NCI-H1092 treated with DMSO at 0.1 percent for 48 hours (cell line): ENCODE measurements at places on chromosomes 5 and 9.

DNA sequence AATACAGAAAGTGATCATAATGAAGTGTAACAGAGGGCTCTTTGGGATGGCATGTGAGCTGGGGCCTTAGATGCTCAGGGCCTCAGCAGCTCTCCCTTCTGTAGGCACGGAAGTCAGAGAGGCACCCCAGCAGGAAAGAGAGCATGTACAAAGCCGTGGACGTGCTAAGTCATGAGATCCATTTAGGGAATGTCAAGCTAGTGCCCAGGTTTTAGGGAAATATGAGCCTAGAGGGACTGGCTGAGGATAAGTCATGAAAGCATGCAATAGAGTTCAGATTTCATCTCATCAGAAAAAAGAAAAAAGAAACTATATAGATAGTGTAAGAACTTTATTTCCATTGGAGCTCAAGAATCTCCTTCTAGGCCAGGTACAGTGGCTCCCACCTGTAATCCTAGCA is 379.5 kb upstream of the KLF4 start:
- no peak for DNase-seq

GRCh38 chr9:129697656-129698253 is 32.3 kb downstream of the PRRX2 start:
- no peak for DNase-seq

- DNase-seq = no peak
Measured at GRCh38 chr9:69171049-69171448, 3.0 kb upstream of the TJP2 start.

GRCh38 chr5:123116757-123117156 is 27.7 kb downstream of the PRDM6 start:
- no peak for DNase-seq

DNA sequence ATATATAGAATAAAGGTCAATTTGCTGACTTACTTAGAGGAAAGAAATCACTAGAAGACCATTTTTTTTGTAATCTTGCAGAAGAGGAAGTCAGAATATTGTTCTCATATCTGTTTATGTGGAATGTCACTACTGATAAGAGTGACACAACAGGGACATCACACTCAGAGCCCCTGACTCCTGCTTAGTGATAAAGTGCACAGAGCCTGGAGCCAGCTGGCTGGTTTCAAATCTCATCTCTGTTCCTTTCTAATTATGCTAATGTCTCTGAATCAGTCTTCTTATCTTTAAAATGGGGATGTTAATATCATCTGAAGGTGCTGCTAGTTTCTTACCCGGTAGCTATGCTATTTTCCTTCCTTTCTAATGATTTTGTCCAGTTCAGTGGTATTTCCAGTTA is 58.6 kb upstream of the LIFR start:
- DNase-seq = no peak

- DNase-seq = no peak
Measured at GRCh38 chr9:98614941-98615340, 93.8 kb downstream of the GABBR2 start.

DNA sequence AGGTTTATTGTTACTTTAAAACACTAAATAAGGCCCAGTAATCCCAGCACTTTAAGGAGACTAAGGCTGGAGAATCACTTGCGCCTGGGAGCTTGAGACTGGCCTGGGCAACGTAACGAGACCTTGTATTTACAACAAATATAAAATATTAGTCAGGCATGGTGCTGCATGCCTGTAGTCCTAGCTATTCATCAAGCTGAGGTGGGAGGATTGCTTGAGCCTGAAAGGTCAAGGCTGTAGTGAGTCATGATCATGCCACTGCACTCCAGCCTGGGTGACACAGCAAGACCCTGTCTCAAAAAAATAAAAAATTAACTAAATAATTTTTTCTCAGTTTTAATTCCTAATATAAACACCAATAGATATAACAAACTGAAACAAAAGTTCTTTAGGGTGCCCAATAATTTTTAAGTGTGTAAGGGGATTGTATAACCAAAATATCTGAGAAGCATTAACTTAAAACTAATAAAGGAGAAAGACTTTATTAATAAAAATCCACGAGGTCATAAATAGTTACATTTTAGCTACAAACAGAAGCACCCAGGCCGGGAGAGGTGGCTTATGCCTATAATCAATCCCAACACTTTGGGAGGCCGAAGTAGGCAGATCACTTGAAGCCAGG is 32.7 kb downstream of the FAM13B start:
- no peak for DNase-seq

DNA sequence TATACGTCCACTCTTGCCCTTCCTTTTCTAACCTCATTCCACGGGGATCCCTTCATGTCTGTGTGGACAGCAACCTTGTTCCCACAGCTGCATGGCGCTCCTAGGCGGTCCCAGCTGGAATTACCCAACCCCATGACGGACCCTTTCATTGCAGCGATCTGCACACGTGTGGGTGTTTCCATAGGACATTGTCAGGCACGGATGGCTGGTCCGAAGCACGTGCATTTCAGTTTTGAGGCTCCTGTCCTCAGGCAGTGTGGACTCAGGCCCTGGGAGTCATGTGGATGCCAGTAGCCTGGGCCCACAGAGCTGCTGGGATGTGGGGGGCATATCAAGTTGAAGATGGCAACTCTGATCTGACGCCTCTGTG is 15.0 kb downstream of the CARD19 start:
- DNase-seq = no peak

GRCh38 chr5:43312699-43313034 is 545 bp downstream of the HMGCS1 start:
- no peak for DNase-seq

DNA sequence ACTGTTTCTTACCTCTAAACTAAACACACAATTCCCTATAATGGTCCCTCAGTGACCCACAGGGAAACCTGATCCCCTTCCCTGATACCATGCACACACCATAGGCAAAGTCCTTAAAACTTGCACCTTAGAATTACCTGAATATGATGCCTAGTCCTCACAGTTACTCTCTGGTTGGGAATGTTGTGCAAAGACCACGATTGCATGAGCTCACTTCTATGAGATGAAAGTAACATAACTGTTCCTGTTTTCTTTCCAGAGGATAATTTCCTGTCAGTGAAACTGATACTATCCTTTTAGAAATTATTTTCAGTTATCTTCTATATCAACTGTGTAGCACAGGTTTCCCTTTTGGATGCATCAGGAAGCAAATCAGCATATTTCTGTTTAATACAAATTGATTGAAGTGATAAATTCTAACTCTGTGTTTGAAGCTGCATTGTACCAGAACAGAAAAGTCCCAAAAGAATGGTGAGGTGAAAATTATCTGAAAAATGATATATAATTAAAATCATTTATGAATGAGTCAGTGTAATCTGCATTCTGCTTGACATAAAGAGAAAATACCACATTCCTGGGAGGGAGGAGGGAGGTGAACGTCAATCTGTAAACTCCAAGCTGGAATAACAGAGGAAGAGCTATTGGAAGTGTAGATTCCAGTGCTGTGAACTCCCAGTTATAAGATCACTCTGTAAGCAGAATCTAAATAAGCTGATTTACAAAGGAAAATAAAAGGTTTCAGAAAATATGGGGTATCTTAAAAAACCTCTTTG is 51.2 kb upstream of the TNFAIP8 start:
- no peak for DNase-seq

DNA sequence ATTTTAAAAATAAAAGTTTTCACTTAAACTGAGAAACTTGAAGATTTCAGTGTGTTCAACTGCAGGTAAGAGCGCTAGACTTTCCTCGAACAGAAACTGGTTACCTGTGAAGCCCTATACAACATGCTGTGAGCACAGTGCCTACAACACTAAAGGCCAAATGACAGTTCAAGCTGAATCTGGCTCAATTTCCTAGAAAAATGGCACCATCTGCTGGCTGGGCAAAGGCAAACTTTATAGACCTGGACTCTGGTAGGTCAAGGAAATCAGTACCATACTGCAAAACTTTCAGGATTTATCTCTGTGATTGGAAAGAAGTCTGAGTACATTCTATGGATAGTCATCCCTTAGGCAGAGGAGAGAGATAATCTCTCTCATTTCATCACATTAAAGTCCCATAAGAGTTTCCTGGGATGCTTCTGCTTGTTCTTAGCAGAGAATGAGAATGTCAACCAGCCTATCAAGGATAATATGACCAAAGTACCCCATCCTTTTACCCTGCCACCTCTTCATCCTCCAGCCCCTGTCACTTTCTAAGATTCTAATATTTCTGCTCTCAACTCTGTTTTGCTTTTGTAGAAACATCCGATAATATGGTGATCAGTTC is 31.8 kb upstream of the FOXB2 start:
- peak; percentile 65 for DNase-seq

DNA sequence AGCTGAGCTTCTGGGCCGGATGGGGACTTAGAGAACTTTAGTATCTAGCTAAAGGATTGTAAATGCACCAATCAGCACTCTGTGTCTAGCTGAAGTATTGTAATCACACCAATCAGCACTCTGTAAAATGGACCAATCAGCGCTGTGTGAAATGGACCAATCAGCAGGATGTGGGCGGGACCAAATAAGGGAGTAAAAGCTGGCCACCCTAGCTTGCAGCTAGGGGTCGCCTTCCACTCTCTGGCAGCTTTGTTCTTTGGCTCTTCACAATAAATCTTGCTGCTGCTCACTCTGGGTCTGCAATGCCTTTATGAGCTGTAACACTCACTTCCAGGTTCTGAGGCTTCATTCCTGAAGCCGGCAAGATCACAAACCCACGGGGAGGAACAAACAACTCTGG is 354.0 kb downstream of the PRR16 start:
- DNase-seq = no peak

GRCh38 chr9:116471093-116471906 is 215.8 kb upstream of the TRIM32 start:
- DNase-seq = no peak

DNA sequence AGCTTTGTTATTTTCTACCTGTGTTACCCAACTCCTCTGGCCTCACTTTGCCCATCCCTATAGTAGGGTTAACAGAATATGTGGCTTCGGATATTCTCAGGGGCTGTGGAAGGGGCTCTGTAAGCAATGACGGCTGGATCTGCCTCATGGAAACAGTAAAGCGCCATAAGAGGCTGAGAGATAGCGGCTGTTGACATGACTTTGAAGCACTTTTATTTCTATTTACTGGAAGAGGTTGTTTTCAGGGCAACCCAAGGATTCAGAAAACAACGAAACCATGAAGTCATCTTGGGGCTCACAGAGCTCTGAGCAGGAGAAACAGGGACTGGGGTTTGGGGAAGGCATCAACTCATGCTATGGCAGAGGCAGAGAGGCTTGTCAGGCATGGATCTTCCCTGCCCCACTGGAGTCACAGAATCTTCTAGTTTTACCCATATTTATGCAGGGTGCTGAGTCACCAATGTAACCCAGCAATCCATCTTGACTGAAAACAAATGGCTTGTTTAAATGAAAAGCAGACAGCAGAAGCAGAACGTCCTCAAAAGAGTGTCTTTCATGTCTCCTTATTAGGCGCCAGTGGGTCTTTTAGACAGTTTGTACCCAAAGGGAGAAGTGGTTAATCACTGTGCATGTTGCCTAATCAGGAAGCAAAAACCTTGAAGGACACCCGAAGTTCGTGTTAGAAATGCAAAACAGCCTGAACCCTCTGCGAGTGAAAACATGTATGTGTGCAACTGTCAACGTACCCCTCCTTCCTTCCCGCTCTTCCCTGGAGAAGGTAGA is 113.0 kb downstream of the COL23A1 start:
- no peak for DNase-seq

GRCh38 chr5:179559284-179560252 is 9.2 kb downstream of the RUFY1 start:
- DNase-seq = peak; percentile 90

DNA sequence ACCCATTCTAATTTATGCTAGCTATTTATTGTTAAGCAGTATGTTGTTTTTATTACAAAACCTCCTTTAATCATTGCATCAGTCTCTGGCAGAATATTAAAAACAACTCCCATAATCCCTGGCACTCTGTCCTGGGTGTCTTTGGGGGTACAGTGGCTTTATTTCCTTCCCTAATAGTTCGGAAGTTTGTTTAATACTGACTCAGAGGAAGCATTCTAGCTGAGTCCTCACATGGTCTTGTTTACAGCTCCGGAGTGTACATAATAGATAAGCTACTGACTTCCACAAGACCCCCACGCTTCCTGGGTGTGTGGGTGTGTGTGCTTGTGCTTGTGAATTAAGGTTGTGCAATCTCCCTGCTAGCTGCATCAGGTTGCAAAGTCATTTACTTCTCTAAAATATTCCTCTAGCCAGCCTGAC is 149.8 kb upstream of the CDKN2B start:
- no peak for DNase-seq

GRCh38 chr5:139845846-139846681 is 50.5 kb downstream of the PSD2 start:
- no peak for DNase-seq

DNA sequence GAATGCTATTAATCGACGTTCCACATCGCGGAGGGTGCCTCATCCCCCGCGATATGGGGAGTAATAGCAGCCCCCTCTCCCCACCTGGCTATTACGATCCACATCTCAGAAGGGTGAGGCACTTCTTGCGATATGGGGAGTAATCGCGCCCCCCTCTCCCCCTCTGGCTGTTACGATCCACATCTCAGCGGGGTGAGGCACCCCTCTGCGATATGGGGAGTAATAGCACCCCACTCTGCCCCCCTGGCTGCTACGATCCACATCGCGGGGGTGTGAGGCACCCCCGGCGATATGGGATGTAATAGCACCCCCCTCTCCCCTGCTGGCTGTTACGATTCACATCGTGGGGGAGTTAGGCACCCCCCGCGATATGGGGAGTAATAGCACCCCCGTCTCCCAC is 128.5 kb downstream of the TMEM38B start:
- DNase-seq = no peak

DNA sequence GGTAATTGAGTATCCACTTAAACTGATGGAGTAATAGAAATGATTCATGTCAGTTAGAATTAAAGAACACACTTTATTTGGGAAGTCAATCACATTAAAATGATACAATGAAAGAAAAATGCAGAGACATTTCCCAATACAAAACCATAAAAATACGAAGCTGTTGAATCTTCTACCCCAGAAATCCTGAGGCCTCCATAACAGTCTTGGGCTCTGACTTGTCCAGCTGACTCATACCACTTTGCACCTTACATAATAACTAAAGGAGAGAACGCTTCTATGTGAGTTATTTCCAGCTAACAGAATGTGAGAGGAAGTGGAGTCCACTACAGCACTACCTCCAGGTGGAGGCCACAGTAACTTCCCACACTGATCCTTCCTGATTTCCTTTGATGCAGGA is 305.0 kb downstream of the MRPS30 start:
- no peak for DNase-seq

- DNase-seq = peak; percentile 15
Measured at GRCh38 chr5:126053630-126054029, 369.6 kb upstream of the GRAMD2B start.

GRCh38 chr5:177591690-177592009 is 353 bp upstream of the TMED9 start:
- no peak for DNase-seq

- peak; percentile 74 for DNase-seq
Measured at GRCh38 chr5:43191740-43192557, at the start of gene NIM1K. Gene NIM1K (plus strand): TSS chr5:43192225. CDS start chr5:43245776, 53,551 bp downstream.

- DNase-seq = no peak
Measured at GRCh38 chr5:20335978-20336377, 348.0 kb upstream of the CDH18 start.

DNA sequence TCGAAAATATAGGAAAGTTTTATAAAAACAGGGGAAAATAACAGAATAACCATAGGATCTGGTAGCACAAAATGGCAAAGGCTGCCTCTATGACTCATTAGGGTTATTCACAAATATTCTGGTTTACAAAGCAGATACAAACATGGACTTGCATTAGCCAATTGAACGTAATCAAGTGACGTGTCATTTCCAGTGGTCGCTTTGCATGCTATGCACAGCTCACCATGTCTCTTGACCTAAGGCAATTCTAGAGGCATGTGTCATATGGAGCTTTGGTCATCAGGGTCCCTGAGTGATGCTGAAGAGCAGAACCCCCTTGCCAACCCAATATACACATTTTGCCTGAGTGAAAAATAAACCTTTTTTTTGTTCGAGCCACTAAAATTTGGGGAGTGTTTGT is 158.8 kb downstream of the TMEM161B start:
- no peak for DNase-seq
